Smooth muscle cell of trachea (primary cell): ENCODE measurements at places on chromosomes 7 and 10. TPM values are rescaled to one million over a fixed set of nuclear protein-coding genes. Genes with fewer than 3 reads are reported as not detected.

Gene HKDC1
- total RNA-seq = under 0.01 and 0.50 TPM in 2 replicates

Gene DRGX
- not detected in 2 replicates for total RNA-seq

Gene SFTPA1
- total RNA-seq = not detected in 2 replicates

Gene EGFR
- total RNA-seq = 87.7 and 88.3 TPM in 2 replicates

Gene ORC5
- 27.3 and 28.7 TPM in 2 replicates for total RNA-seq

Gene LIPK
- total RNA-seq = not detected in 2 replicates

Gene LRRD1
- 0.15 TPM in 1 of 2 replicates, not detected in the other for total RNA-seq

Gene ADGRA1
- total RNA-seq = not detected in 2 replicates

Gene ZNF25
- total RNA-seq = 11.6 and 14.0 TPM in 2 replicates

Gene MYL7
- total RNA-seq = not detected in 2 replicates

Gene ADAP1
- total RNA-seq = 0.44 and 2.6 TPM in 2 replicates

Gene PLEKHS1
- under 0.01 TPM in 1 of 2 replicates, not detected in the other for total RNA-seq

Gene ZNF394
- 25.8 and 30.0 TPM in 2 replicates for total RNA-seq

Gene GPR85
- 1.5 and 1.9 TPM in 2 replicates for total RNA-seq

Gene KCNMA1
- 44.8 and 61.7 TPM in 2 replicates for total RNA-seq

Gene NME8
- total RNA-seq = not detected in 2 replicates

Gene TNS3
- 27.5 and 77.6 TPM in 2 replicates for total RNA-seq

Gene ZNF425
- 4.1 and 7.4 TPM in 2 replicates for total RNA-seq

Gene CYP3A4
- total RNA-seq = not detected in 2 replicates

Gene BTBD16
- total RNA-seq = 0.15 TPM in 1 of 2 replicates, not detected in the other

Gene MAGI2
- 16.2 and 33.2 TPM in 2 replicates for total RNA-seq

Gene TMEM140
- total RNA-seq = 14.1 and 30.1 TPM in 2 replicates

Gene SNX10
- 0.15 and 0.17 TPM in 2 replicates for total RNA-seq

Gene VGF
- 0.83 and 0.87 TPM in 2 replicates for total RNA-seq

Gene TMEM229A
- total RNA-seq = not detected in 2 replicates

Gene SUN3
- not detected in 2 replicates for total RNA-seq

Gene SEPTIN7
- 167 and 339 TPM in 2 replicates for total RNA-seq

Gene OR6B1
- total RNA-seq = not detected in 2 replicates

Gene FAM25A
- total RNA-seq = not detected in 2 replicates

Gene AGMO
- total RNA-seq = under 0.01 and 1.0 TPM in 2 replicates

Gene CHAT
- not detected in 2 replicates for total RNA-seq

Gene SLC18A3
- not detected in 2 replicates for total RNA-seq

Gene KCNIP2
- total RNA-seq = 0.29 and 0.66 TPM in 2 replicates

Gene PIP
- not detected in 2 replicates for total RNA-seq

Gene EVX1
- total RNA-seq = not detected in 2 replicates

Gene NUTM2D
- 2.2 and 4.1 TPM in 2 replicates for total RNA-seq

Gene INTS15
- total RNA-seq = 6.3 and 11.4 TPM in 2 replicates

Gene ASB10
- total RNA-seq = not detected in 2 replicates

Gene GRB10
- total RNA-seq = 31.9 and 45.5 TPM in 2 replicates

Gene IFIT2
- 8.7 and 15.7 TPM in 2 replicates for total RNA-seq

Gene SMO
- total RNA-seq = 3.2 and 17.4 TPM in 2 replicates

Gene AKR1C8
- total RNA-seq = not detected in 2 replicates

Gene VSTM4
- total RNA-seq = 8.7 and 11.1 TPM in 2 replicates

Gene INA
- 0.44 and 0.99 TPM in 2 replicates for total RNA-seq

Gene STAG3
- 0.66 and 1.6 TPM in 2 replicates for total RNA-seq

Gene APBB1IP
- total RNA-seq = 5.4 and 6.3 TPM in 2 replicates

Gene CRTAC1
- total RNA-seq = not detected in 2 replicates

Gene ODAD2
- under 0.01 and 0.17 TPM in 2 replicates for total RNA-seq

Gene UTF1
- not detected in 2 replicates for total RNA-seq
